ENCODE measurements at places on chromosomes 7 and 10. TPM values are rescaled to one million over a fixed set of nuclear protein-coding genes. Genes with fewer than 3 reads are reported as not detected.

Gene HOXA6
- polyA plus RNA-seq, result not detected

Gene SMNDC1
- 17.7 TPM for polyA plus RNA-seq

Gene CUBN
- polyA plus RNA-seq, result 0.83 TPM

Gene CYP3A4
- polyA plus RNA-seq, result not detected
